ENCODE measurements at places on chromosomes 6 and 20. TPM values are rescaled to one million over a fixed set of nuclear protein-coding genes. Genes with fewer than 3 reads are reported as not detected.

- DNase-seq, result no peak
These were observed 154.4 kb downstream of the F13A1 start for GRCh38 chr6:6166064-6166463.

The NMBR gene
- total RNA-seq, result not detected

- no peak for DNase-seq
These were observed 12.2 kb downstream of the HNF4A start for GRCh38 chr20:44367746-44368145.

The PRSS35 gene
- total RNA-seq, result 1.8 TPM

The PCIF1 gene
- 35.7 TPM for total RNA-seq

DNA sequence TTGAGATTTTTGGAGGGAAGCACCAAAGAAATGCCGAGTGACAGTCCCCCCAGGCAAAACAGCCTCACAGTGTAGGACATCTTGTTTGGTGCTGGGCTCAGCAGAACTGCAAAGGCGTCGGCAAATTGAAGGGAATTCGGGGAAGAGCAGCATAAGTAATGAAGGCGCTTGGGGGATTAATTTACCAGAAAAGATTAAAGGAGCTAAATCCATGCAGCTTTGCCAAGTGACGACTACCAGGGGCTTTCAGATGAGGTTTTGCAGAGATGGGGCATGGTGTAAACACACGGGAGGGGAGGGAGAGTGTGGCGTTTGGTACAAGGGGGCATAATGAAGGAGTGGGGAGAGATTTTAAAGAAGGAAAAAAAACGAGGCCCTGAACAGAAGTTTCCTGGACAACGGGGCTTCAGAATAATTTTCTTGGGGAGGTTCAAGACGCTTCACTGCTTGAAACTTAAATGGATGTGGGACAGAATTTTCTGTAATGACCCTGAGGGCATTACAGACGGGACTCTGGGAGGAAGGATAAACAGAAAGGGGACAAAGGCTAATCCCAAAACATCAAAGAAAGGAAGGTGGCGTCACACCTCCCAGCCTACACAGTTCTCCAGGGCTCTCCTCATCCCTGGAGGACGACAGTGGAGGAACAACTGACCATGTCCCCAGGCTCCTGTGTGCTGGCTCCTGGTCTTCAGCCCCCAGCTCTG is 45.4 kb upstream of the CDH22 start:
- DNase-seq, result no peak

DNA sequence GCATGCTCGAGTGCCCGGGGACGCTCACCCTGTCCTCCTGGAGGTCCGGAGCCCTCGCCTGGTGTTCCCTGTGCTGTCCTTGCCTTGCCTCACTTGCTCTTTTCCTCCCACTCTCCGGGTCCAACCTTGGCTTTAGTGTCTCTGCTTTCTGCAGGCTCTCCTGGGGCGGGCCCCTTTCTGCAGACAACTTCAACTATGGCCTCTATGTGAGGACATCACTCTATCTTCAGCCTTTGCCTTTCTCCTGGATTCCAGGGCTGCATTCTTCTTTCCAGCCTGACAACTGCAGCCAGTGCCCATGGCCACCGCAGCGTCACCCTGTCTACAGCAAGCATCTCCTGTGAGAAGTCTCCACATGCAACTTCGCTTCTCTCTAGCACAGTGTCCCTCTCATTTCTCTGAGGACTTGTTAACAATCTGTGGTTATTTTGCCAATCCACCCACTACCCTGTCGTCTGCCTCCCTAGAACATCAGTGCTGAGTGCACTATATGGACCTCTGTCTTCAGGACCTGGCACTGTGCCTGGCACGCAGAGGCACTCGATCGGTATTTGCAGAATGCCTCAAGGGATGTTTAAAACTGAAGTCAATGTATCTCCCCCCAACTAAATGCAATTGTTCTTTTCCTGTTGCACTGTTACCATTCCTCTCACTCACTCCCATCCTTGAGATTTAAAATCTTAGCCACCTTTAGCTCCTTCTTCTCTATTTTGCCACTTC is 35.9 kb downstream of the FOXC1 start:
- no peak for DNase-seq

- no peak for DNase-seq
These were observed 49.8 kb downstream of the ZDHHC14 start for GRCh38 chr6:157430834-157431233.

GRCh38 chr6:17015144-17015543 is 86.7 kb upstream of the STMND1 start:
- DNase-seq, result no peak

GRCh38 chr6:105832313-105832761 is 253.8 kb upstream of the PRDM1 start:
- no peak for DNase-seq

The SEMG1 gene
- total RNA-seq, result not detected

DNA sequence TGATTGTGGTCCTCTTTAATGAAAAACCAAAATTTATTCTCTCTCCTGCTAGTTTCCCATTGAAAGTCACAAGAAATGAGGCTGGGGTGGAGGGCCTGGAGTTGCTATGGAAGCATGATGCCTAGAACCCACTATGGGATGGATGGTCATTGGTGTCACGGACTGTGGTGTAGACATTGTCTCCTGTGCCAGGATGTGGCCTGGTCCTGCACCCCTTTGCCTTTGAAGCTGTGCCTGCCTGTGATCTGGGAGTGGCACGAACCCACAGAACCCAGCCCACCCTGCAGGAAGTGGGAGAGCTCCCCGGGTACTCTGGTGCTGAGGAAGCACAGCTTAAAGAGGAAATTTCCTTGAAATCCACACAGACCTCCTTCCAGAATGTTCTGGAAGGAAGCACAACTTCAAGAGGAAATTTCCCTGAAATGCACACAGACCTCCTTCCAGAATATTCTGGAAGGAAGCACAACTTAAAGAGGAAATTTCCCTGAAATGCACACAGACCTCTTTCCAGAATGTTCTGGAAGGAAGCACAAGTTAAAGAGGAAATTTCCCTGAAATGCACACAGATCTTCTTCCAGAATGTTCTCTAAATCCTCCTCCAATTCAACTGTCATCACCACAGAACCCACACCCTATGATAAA is 105.6 kb downstream of the CDH26 start:
- no peak for DNase-seq

The IPCEF1 gene
- total RNA-seq, result 3.7 TPM

GRCh38 chr6:14660806-14661579 is 543.4 kb downstream of the CD83 start:
- no peak for DNase-seq

The PTCRA gene
- total RNA-seq, result not detected

The TREML2 gene
- total RNA-seq, result 0.28 TPM

The ADGB gene
- not detected for total RNA-seq

GRCh38 chr20:8385247-8385646 is 253.2 kb downstream of the PLCB1 start:
- no peak for DNase-seq

DNA sequence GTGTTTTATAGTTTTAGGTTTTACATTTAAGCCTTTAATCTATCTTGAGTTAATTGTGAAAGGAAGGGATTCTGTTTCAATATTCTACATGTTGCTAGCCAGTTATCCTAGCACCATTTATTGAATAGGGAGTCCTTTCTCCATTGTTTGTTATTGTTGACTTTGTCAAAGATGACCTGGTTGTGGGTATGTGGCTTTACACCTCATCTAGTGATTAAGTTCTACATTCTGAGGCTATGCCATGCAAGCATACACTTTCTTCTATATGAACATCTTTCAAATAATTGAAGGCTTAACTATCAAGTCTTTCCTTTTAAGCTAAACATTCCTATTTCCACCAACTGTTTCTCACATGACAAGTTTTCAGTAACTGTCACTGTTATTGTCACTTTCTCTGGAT is 46.1 kb downstream of the ME1 start:
- no peak for DNase-seq

GRCh38 chr6:128150376-128150775 is 249.5 kb upstream of the THEMIS start:
- DNase-seq, result no peak

The TMEM14A gene
- 17.9 TPM for total RNA-seq

DNA sequence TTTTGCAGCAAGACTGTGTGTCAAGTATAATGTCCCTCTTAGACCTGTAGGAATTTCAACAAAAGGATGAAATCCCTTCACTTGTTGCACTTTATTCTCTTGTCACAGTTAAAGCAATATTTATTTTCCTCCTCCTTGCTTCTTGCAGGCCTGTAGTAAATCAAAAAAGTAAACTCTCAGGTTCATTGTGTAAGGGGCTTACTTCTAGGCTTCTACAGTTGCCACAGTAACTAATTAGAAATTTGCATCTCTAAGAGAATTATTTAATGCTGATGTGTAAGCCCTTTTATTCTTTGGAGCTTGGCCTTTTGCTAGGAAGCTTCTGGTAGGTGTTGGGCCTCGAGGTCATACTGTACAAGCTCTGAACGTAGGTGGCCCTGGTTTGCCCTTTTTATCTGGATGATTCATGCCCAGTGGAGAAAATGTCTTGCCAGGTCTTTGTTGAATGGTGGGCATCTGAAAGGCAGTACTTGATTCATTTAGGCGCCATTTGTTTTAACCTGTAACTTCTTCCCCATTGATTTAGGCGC is 47.4 kb upstream of the OLIG3 start:
- DNase-seq, result no peak

- no peak for DNase-seq
These were observed 11.2 kb upstream of the GMNN start for GRCh38 chr6:24763578-24763977.

DNA sequence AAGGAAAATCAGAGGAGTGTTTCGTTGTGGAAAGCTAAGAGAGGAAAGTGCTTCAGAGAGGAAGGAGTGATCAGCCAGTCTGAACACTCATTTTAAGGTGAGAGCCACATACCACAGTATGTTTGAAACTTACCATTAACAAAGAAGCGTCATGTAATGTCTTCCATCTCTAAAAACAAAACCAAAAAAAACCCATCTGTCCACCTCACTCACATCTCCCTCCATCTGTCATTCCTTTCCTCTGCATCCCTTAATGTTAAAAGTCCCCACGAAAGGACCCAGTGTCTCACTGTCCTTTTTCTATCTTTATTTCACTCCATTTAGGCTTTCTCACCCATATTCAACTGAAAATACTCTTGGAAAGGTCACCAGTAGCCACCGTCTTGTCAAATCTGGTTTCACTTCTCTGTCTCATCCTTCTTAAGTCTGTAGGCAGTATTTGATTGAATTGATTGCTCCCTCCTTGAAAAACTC is 59.4 kb upstream of the GNRH2 start:
- no peak for DNase-seq

- no peak for DNase-seq
These were observed 70.7 kb downstream of the GFRAL start for GRCh38 chr6:55397986-55398385.

The SMLR1 gene
- total RNA-seq, result not detected

DNA sequence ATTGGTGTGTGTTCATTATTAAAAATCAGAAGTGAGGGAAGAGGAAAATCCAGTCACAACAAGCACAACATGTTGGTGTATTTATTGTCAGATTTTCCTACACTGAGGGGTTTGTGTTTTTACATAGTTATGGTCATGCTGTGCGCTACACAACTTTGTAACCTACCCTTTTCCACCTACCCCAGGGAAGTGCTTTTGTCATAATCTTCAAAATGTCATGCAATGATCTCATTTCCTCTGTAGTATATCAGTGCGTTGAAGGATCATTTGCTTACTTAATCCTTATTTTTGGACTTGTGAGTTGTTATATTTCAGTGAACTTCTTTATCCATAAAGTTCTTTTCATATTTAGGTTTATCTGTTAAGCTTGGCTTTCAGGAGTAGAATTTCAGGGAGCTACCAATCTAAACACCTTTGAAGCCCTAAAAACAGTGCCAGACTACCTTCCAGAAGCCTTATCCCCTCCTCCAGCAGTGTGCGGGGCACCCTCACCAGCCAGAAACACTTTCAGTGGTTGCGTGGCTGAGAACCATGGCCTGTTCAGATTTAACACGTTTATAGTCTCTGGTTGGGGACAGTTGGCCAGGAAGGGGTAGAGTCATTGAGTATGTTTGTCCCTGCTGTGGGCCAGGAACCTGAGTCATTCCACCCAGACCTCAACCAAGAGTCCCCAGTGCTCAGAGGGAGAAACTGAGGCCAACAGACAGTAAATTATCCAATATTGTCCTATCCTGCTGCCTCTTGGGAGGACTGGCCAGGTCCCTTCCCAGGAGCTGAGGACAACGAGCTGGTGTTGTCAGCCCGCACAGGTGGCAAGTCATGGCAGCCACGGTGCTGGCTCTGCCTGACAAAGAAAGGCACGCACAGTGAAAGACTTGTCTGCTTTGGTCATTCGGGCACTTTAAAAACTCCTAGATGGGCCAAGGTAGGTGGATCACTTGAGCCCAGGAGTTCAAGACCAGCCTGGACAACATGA is 40.3 kb downstream of the STK35 start:
- DNase-seq, result no peak

DNA sequence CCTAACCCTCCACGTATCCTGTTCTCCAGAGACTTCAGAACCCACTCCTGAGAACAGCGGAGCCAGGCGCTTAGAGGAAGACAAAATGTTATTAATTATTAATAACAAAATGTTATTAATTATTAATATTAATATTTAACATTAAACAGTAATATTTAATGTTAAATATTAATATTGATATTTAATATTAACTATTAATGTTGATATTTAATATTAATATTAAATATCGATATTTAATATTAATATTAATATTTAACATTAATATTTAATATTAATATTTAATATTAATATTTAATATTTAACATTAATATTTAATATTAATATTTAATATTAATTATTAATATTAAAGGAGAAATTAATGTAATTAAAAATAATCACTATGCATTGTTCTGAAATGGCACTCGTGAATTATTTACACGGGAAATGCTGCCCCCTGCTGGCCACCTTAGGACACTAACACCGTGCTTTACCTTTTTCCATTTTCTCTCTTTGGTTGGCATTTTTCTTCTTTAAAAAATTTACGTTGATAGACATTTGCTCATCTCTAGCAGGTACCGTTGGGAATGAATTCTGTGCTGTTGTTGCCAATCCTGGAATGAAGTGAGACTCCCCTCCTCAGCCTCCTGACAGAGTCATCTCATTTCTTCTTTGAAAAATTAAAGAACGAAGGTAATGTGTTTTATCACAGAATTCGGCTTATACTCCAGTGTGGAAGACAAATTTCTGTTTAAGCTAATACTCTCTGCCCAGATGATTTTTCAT is 7.5 kb upstream of the GGTLC1 start:
- no peak for DNase-seq

The DYNLT2 gene
- 1.1 TPM for total RNA-seq

- DNase-seq, result no peak
These were observed 233.6 kb upstream of the SOX4 start for GRCh38 chr6:21359926-21360325.

- no peak for DNase-seq
These were observed 87.6 kb upstream of the SGK1 start for GRCh38 chr6:134405386-134406087.
